Stimulated activated CD8-positive, alpha-beta memory T cell treated with anti-CD3 and anti-CD28 coated beads, Interleukin-12 subunit alpha, Interleukin-12 subunit beta, amount 100 ng/mL, for 1 hour (primary cell): ENCODE measurements at places on chromosomes 4 and X.

GRCh38 chr4:116070283-116070682 lies 956.9 kb upstream of the NDST4 start:
- no peak for DNase-seq

DNA sequence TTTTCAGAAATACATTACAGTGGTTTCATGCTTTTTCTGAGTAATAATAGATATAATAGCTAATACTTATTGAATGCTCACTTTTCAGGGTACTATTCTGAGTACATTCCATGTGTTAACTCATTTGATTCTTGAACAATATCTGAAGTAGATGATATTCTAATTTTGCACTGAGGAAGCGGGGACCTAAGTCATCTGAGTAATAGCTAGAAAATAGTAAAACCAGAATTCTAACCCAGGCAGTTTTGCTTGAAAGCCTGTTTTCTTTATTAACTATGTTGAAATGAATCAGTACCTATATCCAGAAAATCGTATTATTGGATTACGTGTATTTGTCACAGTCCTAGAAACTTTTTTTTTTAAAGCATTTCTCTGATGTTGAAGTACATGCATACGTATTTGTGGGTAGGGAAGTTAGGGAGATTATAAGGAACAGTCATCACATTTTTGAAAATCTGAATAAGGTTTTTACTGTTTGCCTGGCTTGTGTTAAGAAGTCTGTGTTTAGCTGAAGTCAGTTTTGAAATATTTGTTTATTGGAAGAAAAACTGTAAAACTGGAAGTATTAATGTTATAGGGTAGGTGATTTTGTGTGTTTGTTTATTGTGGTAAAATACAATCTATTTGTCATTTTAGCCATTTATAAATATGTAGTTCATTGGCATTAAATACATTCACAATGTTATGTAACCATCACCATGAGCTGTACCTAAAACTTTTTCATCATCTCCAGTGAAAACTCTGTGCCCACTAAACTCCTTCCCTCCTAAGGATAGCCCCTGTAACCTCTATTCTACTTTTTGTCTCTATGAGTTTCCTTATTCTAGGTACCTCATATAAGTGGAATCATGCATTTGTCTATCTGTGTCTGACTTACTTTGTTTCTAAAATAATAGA lies 55.3 kb downstream of the FIP1L1 start:
- DNase-seq = no peak

GRCh38 chr4:105129286-105130040 lies 17.2 kb upstream of the TET2 start:
- no peak for DNase-seq

- DNase-seq = no peak
Measured at GRCh38 chr4:105350859-105351490, 122.9 kb downstream of the PPA2 start.

DNA sequence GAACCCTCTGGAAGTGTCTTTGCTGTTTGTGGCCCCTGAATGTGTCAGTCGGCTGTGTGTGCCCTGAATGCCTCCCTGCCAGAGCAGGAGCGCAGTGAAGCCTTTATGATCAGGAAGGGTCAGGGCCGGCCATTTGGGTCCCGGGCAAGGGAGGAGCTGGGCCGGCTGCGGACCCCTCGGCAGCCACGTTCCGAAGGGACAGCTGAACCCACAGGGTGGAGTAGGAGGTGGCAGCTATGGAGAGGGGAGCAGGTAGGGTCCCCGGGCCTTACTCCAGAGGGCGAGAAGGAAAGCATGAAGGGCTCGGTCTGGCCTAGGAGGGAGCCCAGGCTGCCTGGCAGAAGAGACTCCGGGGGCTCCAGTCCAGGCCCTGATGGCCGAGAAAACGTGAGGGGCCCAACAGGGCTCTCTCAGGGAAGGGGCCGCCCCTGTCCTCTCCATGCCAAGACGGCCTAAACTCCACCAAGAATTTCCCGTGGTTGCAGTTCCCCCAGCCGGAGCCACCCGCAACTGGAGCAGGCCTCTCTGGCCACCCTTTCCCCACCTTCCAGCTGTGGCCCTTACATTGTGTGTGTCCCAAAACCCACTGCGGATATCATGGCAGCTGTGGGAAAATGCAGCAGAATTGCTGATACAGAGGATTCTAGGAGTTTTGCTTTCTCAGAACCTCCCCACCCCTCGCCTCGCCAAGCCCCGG lies 182.2 kb upstream of the STK26 start:
- DNase-seq = no peak

DNA sequence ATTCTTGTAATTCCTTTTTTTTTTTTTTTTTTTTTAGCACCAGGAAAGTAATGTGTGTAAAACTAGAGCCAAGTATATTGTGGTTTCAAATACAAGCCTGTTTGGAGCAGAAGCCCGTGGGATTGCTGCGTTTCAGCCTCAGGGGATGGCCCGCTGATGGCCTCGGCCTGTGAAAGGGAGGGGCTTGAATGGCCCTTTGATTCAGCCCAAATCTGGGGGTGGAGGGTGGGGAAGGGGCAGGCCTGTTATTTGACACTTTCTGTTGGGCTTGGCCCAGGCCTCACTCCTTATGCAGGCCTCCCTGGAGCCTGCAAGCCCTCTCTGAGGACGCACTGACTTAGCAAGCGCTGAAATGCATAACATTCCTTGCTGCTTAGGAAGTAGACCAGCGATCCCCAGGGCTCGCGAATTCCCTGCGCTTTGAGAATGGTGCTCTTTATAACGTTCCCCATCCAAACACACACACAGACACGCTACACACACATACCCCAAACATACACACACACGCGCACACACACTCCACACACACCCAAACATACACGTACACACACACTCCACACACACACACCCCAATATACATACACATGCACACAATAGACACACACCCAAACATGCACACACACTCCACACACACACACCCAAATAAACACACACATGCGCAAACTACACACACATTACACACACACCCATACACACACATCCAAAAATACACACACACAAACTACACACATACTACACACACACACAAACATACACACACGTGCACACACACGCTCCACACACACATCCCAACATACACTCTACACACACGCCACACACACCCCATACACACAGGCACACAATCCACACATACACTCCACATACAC lies 29.6 kb downstream of the TLR10 start:
- no peak for DNase-seq

DNA sequence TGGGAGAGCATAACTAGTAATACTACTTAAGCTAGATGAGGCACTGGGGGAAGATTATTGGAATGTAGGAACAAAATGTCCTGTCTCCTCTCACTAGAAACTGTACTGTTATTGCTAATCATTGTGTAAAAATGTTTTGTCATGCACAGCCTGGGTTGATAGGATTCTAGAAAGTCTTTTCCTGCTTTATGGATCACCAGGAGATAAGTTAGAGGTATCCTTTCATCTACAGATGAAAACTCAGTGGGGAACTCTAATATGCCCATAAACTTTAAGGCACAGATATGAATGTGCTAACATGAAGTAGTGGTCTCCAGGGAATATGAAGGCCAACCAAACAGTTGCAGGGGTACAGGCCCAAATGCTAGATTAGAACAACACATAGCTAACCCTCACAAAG lies 57.5 kb downstream of the SRPX start:
- DNase-seq = no peak

- DNase-seq = peak; percentile 30
Measured at GRCh38 chrX:20530406-20530921, 263.8 kb upstream of the RPS6KA3 start.

DNA sequence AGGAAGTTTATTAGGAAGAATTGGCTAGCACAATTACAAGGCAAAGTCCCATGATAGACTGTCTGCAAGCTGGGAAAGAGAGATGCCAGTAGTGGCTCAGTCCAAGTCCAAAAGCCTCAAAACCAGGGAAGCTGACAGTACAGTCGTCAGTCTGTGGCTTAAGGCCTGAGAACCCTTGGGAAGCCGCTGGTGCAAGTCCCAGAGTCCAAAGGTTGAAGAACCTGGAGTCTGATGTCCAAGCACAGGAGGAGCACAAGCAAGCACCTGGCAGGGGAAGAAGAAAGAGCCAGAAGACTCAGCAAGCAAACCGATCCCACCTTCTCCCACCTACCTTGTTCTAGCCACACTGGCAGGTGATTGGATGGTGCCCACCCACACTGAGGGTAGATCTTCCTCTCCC lies 51.3 kb upstream of the TMEM150C start:
- no peak for DNase-seq

- no peak for DNase-seq
Measured at GRCh38 chrX:95875661-95876060, 809.0 kb upstream of the DIAPH2 start.

DNA sequence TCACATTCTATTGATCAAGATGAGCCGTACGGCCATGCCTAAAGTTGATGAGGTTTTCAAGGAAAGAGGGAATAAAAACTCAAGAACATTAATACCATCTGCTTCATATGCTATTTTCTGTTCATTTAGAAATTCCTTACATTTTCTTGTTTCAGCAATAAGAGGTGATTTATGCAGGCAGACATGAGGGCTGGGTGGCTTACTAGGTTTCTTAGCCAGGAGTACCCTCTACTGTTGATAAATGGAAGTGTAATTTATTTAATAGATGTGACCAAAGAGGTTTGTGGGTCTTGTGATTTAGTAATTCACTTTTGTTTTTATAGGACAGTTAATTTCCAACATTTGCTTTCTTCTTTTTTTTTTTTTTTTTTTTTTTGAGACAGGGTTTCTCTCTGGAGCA lies 6.4 kb upstream of the SMIM9 start:
- DNase-seq = no peak

DNA sequence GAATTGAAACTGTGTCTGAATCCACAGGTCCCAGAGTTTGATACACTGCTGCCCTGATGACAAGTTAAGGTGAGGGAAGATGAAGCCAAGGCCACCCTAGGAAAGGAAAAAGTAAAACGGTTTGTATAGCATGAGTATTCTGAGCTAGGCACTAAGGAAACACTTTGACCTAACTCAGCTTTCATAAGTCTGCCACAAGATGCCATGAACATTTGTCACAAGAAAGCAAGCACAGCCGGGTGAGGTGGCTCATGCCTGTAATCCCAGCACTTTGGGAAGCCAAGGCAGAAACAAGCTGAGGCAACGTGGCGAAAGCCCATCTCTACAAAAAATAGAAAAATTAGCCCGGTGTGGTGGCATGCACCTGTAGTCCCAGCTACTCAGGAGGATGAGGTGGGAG lies 34.2 kb downstream of the ELOVL6 start:
- DNase-seq = no peak

- peak; percentile 43 for DNase-seq
Measured at GRCh38 chrX:39149761-39150160, 348.5 kb downstream of the MID1IP1 start.

DNA sequence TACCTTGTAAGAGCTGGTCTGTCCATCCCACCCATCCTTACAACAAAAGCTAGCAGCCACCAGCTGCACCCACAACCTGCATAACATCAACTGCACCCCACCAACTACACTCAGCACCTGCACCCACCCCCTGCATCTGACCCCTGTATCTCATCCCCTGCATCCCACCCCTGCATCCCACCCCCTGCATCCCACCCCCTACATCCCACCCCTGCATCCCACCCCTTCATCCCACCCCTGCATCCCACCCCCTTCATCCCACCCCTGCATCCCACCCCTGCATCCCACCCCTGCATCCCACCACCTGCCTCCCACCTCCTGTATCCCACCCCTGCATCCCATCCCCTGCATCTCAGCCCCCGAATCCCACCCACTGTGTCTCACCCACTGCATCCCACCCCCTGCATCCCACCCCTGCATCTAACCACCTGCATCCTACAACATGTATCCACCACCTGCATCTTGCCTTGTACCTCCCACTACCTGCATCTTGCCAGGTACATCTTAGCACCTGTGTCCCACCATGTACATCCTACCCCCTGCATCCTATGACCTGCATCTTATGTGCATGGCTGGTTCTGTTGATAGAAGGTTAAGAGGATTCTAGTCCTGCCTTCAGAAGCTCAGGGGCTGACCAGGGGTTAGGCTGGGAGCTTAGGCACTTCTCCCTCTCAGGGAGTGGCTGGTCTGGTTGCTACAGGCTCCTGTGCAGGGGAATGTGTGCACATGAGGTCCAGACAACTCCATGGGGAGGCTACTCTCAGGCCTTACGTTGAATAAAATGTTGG lies 9.4 kb downstream of the TMEM271 start:
- no peak for DNase-seq

DNA sequence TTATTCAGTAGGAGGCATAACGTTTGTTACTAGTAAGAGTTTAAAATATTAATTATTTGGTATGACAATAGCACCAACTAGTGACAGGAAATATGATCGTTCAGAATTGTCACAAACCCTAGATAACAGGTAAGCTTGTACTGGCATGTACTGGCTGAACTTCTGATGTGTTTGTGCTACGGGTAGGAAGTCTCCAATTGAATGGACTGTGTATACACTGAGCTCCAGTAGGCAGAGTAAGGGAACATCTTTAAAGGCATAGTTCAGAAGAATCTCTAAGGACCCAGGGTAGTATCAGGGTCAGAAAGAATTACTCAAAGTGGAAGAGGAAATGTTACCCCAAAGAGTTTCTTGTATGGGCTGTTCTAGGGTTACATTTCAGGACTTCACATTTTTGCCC lies 230.4 kb downstream of the EDA2R start:
- DNase-seq = no peak

DNA sequence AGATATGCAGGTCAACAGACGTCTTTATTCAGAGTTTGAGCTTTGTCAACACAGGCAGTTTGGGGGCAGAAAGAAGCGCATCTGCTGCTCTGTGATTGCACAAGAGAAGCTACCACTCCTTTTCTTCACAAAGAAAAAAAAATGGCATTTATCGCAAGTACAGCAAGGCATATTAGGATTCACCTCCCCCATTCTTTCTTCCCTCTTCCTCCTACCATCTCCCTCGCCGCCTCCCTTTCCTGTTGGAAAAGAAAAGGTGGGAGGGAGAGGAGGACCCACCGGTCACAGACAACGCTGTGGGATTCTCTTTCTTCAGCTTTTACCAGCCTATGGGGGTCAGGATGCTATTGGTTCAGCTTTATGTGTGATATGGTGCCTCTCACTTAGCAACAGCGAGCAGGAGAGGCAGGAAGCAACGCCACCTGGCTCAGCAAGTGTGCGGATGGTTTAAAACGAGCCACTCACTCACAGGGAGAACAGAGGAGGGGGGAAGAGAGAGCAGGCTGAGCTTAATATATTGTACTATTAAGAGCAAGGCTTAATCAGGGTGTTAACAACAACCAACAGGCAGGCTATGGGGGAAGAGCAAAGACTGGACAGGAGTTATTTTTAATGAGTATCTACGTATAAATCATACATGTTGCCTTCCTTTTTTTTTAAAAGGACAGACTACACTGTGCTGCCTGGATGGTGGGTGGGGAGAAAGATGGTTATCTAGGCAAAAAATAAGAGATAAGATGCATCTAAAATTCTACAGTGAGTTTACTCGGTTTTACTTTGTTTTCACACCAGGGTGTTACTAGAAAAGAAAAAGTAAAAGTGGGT lies 104.7 kb downstream of the MAML3 start:
- DNase-seq = peak; percentile 24

DNA sequence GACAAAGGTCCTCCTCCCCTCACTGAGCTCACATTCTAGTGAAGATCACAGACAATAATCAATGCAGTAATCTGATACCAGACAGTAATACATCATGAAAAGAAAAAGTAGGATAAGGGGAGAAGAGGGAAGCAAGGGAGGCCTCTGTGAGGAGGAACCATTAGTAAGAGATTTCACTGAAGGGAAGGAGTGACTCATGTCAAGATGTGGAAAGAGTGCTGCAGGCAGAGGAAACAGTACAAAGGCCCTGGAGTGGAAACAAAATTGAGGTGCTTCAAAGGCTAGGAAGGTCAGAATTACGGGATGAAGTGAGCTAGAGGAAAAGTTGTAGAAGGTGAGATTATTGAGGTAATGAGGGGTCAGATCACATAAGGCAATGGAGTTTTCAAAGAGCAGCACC lies 38.1 kb downstream of the LAMTOR3 start:
- DNase-seq = no peak

- no peak for DNase-seq
Measured at GRCh38 chr4:3834186-3834662, 68.0 kb downstream of the ADRA2C start.
